ENCODE measurements at places on chromosomes 13 and 19. TPM values are rescaled to one million over a fixed set of nuclear protein-coding genes. Genes with fewer than 3 reads are reported as not detected.

Gene ZNF709
- total RNA-seq, result 1.9 TPM

Gene LAIR2
- total RNA-seq, result 1.4 TPM

Gene CLC
- not detected for total RNA-seq

Gene TIMM13
- total RNA-seq, result 66.4 TPM

GRCh38 chr13:90800082-90800746 is 547.3 kb upstream of the MIR17HG start:
- no peaks in the 10 kb centered on the region for H3K4me1 ChIP-seq
- no peak for DNase-seq
- H3K36me3 ChIP-seq, result no peaks in the 10 kb centered on the region
- no peaks in the 10 kb centered on the region for H3K27me3 ChIP-seq

DNA sequence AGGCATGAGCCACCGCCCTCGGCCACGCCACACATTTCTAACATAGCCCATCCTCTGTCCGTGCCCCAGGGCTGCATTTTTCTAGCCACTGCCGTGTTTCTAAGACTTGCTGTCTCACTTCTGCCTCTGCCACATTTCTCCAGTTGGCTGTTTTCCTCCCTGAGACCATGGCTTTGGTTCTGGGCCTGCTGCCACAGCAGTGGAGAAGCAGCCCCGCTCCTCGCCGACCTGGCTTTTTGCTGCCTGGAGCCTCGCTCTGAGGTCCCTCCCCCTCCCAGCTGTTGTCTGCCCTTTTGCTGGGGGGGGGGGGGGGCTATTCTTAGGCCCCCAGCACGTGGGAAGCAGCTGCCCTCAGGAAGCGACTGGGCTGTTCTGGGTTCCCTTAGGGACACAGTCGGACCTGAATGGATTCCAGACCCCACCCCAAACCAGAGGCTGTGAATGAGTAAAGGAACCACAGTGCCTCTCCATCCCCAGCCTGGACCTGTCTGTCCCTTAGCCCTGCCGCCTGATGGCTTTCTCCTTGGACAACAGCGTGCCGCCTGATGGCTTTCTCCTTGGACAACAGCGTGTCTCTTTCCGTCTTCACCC is 3.3 kb downstream of the GYS1 start:
- H3K27ac ChIP-seq, result no peak overlapping the region
- no peak for DNase-seq
- no peaks in the 10 kb centered on the region for H3K27me3 ChIP-seq
- H3K4me1 ChIP-seq, result peaks cover 24% of the 10 kb centered on the region
- peaks cover 24% of the 10 kb centered on the region for H3K36me3 ChIP-seq

- H3K27ac ChIP-seq, result no peak overlapping the region
- no peaks in the 10 kb centered on the region for H3K36me3 ChIP-seq
- no peak for DNase-seq
- H3K27me3 ChIP-seq, result peaks cover 4% of the 10 kb centered on the region
- H3K4me3 ChIP-seq, result no peak overlapping the region
- no peaks in the 10 kb centered on the region for H3K4me1 ChIP-seq
These were observed 459.8 kb downstream of the FGF14 start for GRCh38 chr13:101942038-101942437.

DNA sequence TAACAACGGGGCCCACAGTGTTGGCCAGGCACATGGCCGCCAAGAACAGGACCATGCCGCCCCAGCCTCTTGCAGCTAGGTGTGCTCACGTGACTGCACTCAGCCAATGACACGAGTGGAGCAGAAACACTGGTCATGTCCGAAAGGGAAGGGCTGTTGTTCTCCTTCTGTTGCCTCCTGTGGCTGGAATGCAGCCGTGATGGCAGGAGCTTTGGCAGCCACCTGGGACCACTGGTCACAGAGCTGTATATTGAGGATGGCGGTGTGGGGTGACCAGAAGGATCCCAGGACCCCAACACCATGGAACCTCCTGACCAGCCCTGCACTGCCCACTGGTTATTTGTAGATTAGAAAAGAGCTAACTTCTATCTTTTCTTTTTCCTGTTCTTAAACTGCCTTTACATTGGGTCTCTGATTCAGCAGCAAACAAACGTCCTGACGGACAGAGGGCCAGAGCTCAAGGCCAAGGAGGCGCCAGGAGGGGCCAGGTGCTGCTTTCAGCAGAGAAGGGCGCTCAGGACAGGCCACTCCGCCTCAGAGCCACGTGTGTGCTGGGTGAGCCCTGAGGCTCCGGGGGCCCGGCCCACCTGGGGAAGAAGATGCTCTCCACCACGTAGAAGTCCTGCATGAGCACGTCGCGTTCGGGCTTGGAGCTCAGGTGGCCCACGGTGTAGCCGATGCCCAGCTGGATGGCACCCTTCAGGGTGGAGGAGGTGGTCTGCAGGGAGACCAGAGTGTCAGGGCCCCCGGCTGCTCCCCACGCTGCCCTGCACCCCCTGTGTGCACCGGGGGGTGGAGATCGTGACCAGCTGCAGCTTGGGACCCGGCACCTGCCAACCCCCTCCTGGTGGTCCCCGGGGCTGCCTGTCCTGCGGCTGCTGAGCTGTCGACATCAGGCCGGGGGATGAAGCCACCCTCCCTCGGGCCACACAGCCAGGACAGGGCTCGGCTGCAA is 35.0 kb upstream of the CACTIN start:
- no peak for DNase-seq
- no peaks in the 10 kb centered on the region for H3K27me3 ChIP-seq
- no peak overlapping the region for H3K4me3 ChIP-seq
- H3K36me3 ChIP-seq, result peaks cover 8% of the 10 kb centered on the region
- no peak overlapping the region for H3K27ac ChIP-seq
- H3K4me1 ChIP-seq, result peaks cover 7% of the 10 kb centered on the region

GRCh38 chr19:567296-567900 is 5.0 kb upstream of the BSG start:
- H3K4me1 ChIP-seq, result peaks cover 12% of the 10 kb centered on the region
- DNase-seq, result no peak
- H3K4me3 ChIP-seq, result no peak overlapping the region
- H3K27me3 ChIP-seq, result no peaks in the 10 kb centered on the region

- no peak overlapping the region for H3K27ac ChIP-seq
- H3K4me3 ChIP-seq, result no peak overlapping the region
- peaks cover 37% of the 10 kb centered on the region for H3K36me3 ChIP-seq
These were observed 33.6 kb upstream of the EPHX3 start for GRCh38 chr19:15265850-15266248.

DNA sequence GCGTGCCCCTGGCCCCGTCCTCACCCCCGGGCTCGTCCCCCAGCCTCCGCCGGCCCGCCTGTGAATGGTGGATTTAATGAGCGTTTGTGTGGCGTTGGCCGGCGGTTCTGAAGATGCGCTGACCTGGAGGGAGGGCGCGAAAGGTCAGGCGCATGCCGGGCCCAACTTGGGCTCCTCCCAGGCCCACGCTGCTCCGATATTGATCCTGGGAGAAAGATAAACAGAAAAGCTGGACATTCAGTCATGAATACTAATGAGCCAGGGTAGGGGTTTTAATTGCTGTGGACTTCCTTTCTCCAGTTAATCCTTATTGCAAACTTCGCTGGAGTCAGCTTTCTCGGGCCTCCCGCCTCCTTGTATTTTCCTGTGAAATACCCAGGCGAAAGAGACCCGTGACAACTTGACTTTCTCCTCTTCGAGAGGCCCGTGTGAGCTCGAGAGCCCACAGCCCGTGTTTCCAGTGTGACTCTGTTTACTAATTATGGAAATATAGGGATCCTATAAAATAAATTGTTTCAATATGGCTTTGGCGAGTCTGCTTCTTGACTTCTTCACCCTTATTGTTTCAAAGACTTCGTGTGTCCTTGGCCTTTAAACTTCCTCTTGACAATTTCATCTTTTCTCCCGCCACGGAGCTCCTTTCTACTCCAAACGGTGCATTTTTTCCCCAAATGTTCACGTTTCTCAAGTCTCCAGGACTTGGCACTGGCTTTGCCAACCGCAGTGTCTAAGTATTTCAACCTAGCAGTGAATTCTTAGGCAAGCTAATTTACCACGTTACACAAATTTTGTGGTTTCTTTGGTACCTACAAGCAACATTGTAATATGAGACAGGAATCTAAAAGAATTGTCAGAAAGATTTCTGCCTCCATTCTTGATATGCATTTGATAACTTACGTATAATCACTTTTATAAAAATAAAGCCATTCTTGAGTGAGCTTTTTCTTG is 10.5 kb downstream of the ZIC2 start:
- no peak for DNase-seq
- peaks cover 29% of the 10 kb centered on the region for H3K4me1 ChIP-seq
- peaks cover 96% of the 10 kb centered on the region for H3K27me3 ChIP-seq

DNA sequence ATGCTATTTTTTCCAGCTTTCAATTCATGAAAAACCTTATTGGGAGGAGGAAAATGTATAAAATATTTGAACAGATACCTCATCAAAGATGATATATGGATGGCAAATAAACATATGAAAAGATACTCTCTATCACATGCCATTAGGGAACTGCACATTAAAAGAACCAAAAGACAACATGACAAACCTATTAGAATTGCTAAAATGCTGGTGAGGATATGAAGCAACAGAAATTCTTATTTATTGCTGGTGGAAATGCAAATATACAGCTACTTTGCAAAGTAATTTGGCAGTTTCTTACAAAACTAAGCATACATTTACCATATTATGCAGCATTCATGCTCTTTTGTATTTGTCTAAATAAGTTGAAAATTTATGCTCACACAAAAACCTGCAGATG is 1783.9 kb upstream of the PCDH20 start:
- H3K27me3 ChIP-seq, result no peaks in the 10 kb centered on the region
- no peaks in the 10 kb centered on the region for H3K36me3 ChIP-seq
- no peak overlapping the region for H3K27ac ChIP-seq
- DNase-seq, result no peak
- no peaks in the 10 kb centered on the region for H3K4me1 ChIP-seq

GRCh38 chr13:62129000-62129551 is 713.4 kb upstream of the PCDH20 start:
- no peaks in the 10 kb centered on the region for H3K36me3 ChIP-seq
- no peaks in the 10 kb centered on the region for H3K4me1 ChIP-seq
- no peak overlapping the region for H3K4me3 ChIP-seq
- DNase-seq, result no peak

GRCh38 chr13:35888457-35888883 is 242.7 kb downstream of the DCLK1 start:
- no peak overlapping the region for H3K27ac ChIP-seq
- no peaks in the 10 kb centered on the region for H3K36me3 ChIP-seq
- no peaks in the 10 kb centered on the region for H3K4me1 ChIP-seq

DNA sequence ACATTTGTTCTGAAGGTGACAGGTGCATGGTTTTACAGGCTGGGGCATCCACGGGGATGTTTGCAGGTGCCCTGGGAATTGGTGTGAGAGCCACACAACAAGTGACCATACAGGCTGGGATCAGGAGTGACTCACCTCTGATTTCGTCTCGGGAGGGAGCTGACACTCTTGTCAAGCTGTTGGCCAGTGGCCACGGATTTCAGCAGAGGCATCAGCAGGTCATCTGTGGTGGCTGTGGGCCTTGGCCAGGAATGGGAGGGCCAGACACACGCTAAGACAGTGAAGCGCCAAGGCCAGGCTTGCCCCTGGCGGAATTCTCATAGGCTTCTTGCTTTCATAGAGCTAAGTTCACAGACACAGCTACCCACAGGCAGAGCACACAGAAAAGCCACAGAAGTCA is 108.6 kb downstream of the HSPH1 start:
- peaks cover 11% of the 10 kb centered on the region for H3K27me3 ChIP-seq
- no peaks in the 10 kb centered on the region for H3K36me3 ChIP-seq
- H3K27ac ChIP-seq, result no peak overlapping the region
- no peak for DNase-seq
- H3K4me3 ChIP-seq, result no peak overlapping the region
- peaks cover 13% of the 10 kb centered on the region for H3K4me1 ChIP-seq

DNA sequence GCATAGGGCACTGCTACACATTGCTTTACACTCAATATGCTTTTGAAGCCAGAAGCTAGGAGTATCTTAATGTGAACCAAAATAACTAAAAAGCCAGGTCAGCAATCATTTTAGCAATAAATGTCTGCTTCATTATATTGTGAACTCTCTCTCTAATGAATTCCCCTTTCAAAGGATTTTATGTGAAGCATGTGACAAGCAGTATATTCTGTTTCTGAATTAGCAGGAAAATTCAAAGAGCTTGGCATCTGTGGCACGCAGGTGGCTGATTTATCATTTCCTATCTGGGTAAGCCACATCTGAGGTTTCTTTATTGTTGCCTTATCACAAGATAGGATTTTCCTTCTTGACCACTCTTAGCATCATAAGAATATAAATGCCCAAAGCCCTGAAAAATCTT is 56.8 kb upstream of the KLF12 start:
- H3K4me1 ChIP-seq, result peaks cover 9% of the 10 kb centered on the region
- H3K36me3 ChIP-seq, result no peaks in the 10 kb centered on the region
- H3K27ac ChIP-seq, result no peak overlapping the region
- DNase-seq, result no peak
- H3K4me3 ChIP-seq, result no peak overlapping the region
- H3K27me3 ChIP-seq, result no peaks in the 10 kb centered on the region

- H3K27ac ChIP-seq, result no peak overlapping the region
- no peaks in the 10 kb centered on the region for H3K27me3 ChIP-seq
- H3K4me1 ChIP-seq, result peaks cover 2% of the 10 kb centered on the region
- no peak for DNase-seq
- no peaks in the 10 kb centered on the region for H3K36me3 ChIP-seq
- H3K4me3 ChIP-seq, result no peak overlapping the region
These were observed 5.4 kb upstream of the MBD3L3 start for GRCh38 chr19:7063764-7064418.

DNA sequence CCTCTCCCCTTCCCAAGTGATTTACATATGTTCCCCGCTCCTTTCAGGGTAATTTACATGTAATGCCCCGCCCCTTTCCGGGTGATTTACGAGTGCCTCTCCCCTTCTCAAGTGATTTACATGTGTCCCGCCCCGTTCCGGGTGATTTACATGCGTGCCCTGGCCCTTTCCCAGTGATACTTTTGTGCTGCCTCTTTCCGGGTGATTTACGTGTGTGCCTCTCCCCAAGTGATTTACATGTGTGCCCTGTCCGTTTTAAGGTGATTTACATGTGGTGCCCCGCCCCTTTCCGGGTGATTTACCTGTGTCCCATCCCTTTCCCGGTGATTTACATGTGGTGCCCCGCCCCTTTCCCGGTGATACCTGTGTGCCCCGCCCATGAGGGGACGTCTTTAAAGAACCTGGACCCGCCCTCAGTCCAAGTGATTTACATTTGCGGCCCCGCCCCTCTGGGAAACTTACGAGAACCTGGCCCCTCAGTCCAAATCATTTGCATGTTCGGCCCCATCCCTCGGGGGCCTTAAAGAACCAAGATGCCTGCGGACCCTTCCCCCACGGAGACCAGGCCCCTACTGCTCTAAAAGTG is 559 bp upstream of the LENG9 start:
- H3K4me1 ChIP-seq, result peaks cover 22% of the 10 kb centered on the region
- peak overlapping the region; percentile 87 for H3K27ac ChIP-seq
- H3K27me3 ChIP-seq, result peaks cover 15% of the 10 kb centered on the region
- DNase-seq, result peak; percentile 97
- peaks cover 15% of the 10 kb centered on the region for H3K36me3 ChIP-seq

Data from activated CD8-positive, alpha-beta memory T cell treated with anti-CD3 and anti-CD28 coated beads, Interleukin-2, amount 10 ng/mL, durations not matched to agents 7 days and 5 days (primary cell).